ENCODE measurements at places on chromosomes 3 and 15.

- DNase-seq = no peak
Observed at GRCh38 chr3:43290956-43291355, 4.6 kb downstream of the SNRK start.

DNA sequence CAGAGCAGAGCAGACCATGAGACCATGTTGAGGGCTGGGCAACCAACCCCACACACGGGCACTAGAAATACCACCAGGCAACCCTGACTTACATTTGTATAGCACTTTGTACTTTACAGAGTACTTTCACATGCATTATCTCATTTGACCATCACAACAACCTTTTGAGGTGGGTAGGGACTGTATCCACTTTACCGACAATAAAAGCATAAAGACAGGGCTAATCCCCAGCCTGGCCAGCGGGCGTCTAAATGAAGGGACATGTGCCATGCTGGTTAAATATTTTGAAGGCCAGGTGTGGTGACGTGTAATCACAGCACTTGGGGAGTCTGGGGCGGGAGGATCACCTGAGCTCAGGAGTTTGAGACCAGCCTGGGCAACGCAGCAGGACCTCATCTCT lies 23.6 kb downstream of the RASGRP1 start:
- no peak for DNase-seq

DNA sequence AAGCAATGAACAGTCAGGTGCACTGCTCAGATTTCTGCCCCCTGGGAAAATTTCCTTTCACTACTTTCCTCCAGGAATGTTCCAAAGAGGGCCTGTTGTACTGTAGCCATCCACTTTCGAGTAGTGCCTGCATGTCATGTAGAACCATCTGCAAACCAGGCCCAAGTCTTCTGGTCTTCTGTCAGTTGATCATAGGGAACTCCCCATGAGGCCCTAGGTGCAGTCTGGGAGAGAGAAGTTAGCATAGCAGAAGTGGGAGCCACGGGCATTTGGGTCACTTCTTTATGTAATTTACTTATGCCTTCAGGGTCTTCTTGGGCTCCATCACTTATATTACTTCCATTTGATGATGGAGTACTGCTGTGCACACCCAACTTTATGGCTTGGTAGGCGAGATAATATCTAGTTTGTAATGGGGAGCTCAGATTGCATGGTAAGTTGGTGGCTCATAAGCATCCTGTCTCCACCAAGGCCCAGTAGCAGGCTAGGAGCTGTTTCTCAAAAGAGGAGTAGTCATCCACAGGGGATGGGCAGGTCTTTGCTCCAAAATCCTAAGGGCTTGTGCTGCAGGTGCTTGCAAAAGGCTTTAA lies 151.4 kb downstream of the NFKBIZ start:
- DNase-seq = no peak

- no peak for DNase-seq
Observed at GRCh38 chr3:36456784-36457183, 76.5 kb downstream of the STAC start.

- no peak for DNase-seq
Observed at GRCh38 chr3:66394753-66395249, 106.0 kb downstream of the LRIG1 start.

GRCh38 chr15:44883199-44883877 lies 73.1 kb upstream of the TERB2 start:
- no peak for DNase-seq

DNA sequence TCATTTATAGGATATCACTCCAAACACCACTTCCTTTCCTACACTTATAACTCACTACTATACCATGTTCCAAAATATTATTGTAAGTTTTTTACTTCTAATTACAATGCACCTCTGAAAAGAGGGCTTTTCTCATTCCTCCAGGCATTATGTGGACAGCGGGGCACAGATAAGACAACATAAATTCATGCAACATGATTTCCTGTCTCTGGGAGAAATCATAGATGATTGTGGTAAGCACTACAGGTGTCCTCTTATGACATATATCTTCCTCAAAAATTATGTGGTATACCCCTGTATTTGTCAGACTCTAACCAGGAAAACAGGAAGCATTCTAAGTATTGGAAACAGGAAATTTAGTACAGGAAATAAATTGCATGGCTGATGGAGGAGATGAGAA lies 45.7 kb upstream of the INO80 start:
- no peak for DNase-seq

GRCh38 chr15:66611257-66612053 lies 45.7 kb upstream of the LCTL start:
- no peak for DNase-seq

- DNase-seq = no peak
Observed at GRCh38 chr3:13665582-13666226, 116.8 kb downstream of the FBLN2 start.

- DNase-seq = no peak
Observed at GRCh38 chr3:71229905-71230657, 353.4 kb downstream of the FOXP1 start.

- DNase-seq = no peak
Observed at GRCh38 chr3:183161552-183162336, 790 bp downstream of the LAMP3 start.

GRCh38 chr3:113183748-113184661 lies 27.4 kb upstream of the BOC start:
- no peak for DNase-seq

DNA sequence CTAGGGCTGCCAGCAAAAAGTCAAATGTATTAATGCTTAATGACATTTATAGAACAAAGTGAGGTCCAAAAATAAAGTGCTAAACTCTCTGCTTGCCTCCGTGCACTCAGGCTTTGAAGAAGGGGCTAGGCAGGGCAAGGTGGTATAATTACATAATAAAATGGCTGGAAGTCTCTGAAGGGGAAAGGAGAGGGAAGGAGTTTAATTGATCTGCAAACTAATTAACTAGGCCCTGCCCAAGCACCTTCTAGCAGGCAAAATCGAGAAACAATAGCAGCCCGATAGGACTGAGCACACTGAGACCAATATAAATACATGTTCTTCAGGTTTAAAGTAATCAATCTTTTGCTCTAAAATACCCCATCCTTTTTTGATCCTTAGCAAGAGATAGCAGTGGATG lies 13.0 kb downstream of the DIS3L start:
- no peak for DNase-seq

GRCh38 chr3:184759666-184760200 lies 47.9 kb upstream of the MAGEF1 start:
- DNase-seq = no peak

- peak; percentile 38 for DNase-seq
Observed at GRCh38 chr3:112321867-112322652, 10.9 kb upstream of the CD200 start.

DNA sequence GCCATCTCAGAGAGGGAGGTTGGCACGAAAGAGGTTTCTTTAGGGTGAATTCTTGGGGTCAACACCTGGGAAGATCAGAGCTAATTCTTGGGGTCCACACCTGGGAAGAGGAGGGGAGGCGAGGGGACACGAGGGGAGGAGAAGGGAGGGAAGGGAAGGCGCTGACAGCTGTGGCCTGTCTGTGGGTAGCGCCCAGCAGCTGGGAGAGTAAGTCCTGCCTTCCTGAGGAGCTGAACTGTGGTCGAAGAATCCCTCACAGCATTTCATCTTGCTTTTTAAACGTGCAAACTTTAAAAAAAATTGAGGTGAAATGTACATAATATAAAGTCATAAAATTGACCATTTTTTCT lies 63.2 kb upstream of the CGNL1 start:
- no peak for DNase-seq

DNA sequence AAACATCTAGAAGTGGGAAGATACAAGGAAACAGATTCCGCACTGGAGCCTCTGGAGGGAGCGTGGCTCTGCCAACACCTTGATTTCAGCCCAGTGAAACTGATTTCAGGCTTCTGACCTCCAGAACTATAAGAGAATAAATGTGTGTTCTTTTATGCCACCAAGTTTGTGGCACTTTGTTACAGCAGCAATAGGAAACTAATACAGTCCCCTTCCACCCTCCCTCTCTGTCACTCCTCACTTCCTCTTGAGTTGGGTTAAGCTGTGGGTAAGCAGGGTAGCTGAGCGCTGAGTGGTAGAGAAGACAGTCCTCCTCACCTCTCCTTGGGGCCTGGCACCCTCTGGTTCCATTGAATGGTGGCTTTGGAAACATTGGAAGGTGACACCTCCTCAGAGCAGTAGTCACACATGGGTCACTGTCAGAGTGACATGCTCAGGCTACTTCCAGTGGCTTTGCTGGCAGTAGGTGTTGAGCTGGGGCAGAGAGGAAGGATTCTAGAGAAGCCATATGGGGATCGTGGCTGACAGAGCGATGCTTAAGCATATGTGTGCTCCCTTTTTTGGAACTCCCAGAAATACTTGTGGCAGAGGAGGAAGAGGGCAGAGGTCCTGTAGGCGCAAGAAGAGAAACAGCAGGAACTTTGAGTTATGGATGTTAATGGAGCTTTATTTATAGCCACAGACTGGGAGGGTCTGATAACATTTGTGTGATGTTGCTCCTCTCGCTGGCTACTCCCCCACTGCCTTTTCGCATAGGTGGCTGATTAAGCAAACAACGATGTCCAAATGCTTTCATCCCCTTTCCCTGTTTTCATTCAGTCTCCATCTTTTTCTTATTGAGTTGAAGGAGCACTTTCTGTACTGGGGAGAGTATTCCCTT lies 14.8 kb upstream of the HCN4 start:
- DNase-seq = no peak

DNA sequence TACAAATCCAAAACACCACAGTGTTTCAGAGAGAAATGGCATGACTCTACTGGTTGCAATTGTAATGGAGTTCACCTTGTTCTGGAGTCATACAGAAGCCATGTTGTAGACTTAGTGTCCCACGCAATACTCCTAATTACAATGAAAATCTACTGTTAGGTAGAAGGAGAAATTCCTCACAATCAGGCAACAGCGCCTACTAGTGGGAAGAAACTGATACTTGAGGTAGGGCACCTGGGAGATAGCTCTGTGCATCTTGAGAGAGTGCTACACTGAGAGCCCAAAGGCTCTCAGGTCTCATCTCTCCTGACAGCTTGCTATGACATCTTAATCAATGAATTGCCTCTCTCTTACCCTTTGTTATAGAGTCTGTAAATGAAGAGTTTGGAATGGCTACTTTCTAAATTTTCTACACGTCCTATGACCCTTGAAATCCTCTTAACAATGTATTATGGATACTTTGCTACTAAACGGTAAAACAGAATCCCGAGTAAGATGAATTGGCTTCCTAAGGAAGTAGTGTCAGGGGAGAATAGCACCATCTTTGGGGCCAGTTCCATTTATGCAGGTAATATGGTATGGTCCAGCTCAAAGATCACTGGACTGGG lies 422.7 kb upstream of the TPRG1 start:
- DNase-seq = peak; percentile 11

DNA sequence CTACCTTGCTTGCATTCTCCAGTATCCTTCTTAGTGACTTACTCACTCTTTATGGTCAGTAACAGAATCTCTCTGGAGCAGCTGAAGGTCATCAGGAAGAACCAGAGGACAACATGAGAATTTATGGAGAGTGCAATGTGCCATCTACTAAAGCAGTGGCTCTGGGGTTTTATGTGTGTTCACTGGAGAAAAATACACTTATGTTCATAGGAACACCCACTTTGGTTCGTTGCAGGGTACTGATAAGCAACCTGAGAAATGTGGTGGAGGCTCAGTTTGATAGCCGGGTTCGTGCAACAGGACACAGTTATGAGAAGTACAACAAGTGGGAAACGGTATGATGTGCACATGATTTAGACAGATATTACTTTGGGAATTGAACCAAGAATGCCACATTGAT lies 12.8 kb downstream of the CPB1 start:
- no peak for DNase-seq

- no peak for DNase-seq
Observed at GRCh38 chr15:68699124-68699880, 120.5 kb downstream of the CORO2B start.

DNA sequence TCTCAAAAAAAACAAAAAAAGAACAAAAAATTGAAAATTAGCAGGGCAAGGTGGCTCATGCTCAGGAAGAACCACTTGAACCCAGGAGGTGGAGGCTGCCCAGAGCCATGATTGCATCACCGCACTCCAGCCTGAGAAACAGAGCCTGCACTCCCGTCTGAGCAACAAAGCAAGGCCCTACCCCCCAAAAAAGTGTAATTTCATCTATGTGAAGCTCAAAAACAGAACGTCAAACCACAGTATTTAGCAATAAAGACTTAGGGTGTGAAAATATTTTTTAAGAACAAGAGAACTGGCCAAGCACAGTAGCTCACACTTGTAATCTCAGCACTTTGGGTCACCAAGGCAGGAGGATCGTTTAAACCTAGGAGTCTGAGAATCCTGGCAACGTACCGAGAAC lies 38.2 kb downstream of the STAG1 start:
- DNase-seq = no peak

- DNase-seq = no peak
Observed at GRCh38 chr15:94346282-94346681, 114.9 kb downstream of the MCTP2 start.

- no peak for DNase-seq
Observed at GRCh38 chr3:101319531-101319930, 844 bp downstream of the IMPG2 start.

- DNase-seq = no peak
Observed at GRCh38 chr15:37038716-37039106, 61.6 kb downstream of the MEIS2 start.

DNA sequence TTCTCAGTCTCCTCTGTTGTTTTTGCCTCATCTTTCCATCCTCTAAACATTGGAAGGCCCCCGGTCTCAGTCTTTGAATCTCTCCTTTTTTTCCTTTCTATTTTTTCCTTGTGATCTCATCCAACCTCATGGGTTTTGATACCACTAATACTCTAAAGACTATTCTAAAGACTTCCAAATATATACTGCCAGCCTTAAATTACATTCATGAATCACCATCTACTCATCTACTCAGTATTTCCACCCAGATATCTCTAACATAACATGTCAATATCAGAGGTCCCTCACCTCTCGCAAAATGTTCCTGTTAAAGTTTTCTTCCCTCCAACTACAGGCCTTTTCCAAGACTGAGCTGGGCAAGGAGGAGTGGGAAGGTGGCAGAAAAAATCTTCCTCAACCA lies 282.5 kb upstream of the TTC14 start:
- DNase-seq = no peak

DNA sequence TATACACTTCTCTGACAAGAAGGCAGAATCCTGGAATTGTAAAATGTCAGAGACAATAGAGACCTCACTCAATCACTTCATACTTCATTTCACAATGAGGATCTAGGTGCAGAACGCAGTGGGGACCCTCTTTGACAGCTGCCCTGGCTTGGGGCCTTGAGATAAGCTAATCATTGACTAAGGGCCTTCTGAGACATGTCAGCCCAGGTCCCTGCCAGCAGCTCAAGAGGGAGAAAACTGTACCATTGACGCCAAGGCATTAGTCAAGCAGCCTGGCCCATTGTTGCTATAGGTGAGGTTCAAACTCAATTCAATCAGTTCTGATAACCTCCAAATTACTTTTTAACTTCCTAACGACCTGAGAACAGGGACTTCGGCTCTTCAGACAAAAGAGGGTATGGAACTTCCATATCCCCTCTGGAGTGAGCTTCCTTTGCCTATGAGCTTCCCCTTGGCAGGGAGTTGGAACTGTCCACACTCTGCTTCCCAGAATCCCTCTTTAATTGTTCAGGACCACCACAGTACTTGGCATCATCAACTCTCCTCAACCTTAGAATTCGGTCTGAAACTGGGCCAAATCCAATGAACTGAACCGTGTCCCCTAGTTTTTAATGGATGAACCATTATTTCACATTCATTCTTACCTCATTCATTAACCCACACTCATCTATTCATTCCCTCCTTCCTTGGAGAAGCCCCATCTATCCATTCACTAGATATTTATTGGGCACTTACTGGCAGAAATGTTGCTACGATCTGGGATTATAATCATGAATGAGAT lies 1.5 kb upstream of the CYP8B1 start:
- DNase-seq = no peak

- no peak for DNase-seq
Observed at GRCh38 chr3:23696842-23697241, 108.9 kb upstream of the UBE2E1 start.

GRCh38 chr3:39907981-39908380 lies 98.6 kb downstream of the MYRIP start:
- no peak for DNase-seq

Data from LoVo (cell line).